GM23338 (cell line): ENCODE measurements at places on chromosomes 16 and 17. TPM values are rescaled to one million over a fixed set of nuclear protein-coding genes. Genes with fewer than 3 reads are reported as not detected.

Gene ADAT1
- 49.4 and 53.6 TPM in 2 replicates for total RNA-seq

Gene SLC35G6
- not detected in 2 replicates for total RNA-seq

DNA sequence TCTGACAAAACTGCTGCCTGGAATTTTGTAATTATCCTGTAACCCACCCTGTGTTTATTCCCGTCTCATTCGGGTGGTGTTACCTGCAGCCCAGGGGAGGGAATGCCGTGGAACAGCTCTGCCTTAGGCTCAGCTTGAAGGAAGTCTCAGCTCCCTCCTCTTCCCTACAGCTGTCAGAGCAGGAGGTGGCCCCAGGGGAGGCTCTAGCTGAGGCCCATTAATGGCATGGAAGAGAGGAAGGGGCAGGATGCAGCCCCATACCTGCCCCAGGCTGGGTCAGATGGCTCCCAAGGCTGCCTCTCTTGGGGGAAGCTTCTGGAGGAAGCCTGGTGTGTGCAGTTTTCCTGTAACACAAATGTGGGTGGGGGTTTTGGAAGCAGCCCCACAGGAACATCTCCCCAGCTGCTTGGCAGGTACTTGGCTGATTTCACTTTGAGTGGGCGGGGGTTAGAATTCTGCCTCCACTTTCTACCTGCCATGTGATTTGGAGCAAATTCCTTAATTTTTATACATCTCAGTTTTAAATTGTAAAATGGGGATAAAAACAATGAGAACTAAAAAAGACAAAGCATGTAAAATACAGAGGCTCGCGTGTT, 103.9 kb downstream of the MGAT5B start:
- DNase-seq: no peak

GRCh38 chr16:11976850-11977375, 379 bp downstream of the SNX29 start:
- peak; percentile 43 for DNase-seq

DNA sequence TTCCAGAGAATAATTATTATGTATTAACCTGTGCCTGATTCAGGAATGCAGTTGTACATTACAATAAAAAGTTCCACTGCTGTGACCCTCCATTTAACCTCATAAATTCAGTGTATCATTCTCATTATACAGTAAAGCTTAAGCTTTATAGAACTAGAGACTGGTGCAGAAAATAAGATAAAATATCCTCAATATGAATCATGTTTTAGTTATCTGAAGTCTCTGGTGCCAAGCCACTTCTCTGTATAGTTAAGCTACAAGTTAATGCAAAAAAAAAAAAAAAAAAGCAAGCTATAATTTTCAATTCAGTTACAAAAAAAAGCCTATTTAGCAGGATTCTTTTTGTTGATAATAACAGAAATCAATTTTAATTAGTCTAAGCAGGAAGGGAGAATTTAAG, 22.4 kb upstream of the SMIM36 start:
- no peak for DNase-seq

Gene CPNE2
- total RNA-seq: 11.3 and 14.2 TPM in 2 replicates

- no peak for DNase-seq
These were observed 45.7 kb upstream of the MRC2 start for GRCh38 chr17:62581764-62582163.

DNA sequence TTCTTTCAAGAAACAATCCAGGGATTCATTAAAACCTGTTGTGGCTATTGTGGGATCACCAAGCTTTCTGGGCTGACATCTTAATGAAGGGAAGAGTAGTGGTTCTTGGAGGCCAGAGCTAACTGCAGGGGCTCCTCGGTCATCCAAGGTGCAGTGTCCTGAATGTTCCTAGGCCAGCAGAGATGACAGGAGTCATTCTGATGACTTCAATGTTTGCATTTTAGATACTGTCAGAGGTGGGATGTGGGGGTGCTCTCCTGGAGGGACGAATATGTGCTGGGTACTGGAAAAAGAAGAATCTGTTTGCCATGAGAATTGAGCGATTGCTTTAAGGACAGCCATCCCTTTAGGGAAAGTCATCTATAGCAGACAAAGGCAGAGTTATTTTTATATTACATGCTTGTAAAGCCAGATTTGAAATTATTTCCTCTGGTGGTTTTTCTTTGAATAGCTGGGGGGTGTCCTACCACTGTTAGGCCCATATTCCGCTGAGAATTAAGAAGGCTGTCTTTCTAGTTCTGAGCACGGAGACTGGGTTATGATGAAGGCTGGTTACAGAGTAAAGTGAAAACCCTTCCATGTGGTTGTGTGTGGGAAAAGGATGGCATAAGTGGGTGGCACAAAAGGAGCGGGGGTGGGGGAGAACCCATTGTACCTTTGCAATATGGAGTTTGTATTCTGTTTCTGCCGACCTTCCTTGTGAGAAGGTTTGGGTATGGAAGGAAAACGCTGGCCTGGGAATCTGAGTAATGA, 7.4 kb downstream of the HLF start:
- DNase-seq: no peak

DNA sequence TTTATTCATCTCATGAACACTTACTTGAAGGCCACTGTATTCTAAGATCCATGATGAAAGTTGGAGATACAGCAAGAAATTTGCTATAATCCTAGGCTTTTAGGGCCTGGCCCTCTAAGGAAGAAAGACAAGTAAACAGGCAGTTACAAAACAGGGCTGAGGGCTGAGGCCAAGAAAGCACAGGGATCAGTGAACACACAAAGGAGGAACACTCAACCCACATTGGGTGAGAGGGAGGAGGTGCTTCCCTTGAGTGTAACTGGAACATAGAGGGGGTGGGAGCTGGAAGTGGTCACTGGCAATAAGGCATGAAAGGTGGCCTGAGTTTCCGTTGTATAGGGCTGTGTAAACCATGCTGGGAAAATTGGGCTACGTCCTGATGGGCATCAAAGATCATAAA, 112.2 kb downstream of the ZNF18 start:
- DNase-seq: no peak

GRCh38 chr17:75346906-75347305, 57.7 kb upstream of the SLC25A19 start:
- peak; percentile 47 for DNase-seq
